ENCODE measurements at places on chromosomes 16 and 17.

DNA sequence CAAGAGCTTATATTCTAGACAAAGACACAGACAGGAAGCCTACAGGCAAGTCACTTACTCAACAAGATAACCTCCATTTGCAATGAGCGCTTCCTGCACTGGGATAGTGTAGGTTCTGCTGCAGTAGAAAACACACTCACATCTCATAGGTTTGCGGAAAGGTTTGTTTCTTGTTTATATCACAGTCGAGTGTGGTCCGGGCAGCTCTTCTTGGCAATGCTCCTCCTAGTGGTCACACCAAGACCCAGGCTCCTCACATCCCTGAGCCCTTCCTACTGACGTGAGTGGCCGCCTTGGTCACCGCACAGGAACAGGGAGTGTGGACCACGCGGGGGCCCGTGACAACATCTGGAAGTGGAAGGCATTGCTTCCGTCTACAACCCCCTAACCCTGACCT is 48.0 kb upstream of the RBFOX3 start:
- no peak for DNase-seq

DNA sequence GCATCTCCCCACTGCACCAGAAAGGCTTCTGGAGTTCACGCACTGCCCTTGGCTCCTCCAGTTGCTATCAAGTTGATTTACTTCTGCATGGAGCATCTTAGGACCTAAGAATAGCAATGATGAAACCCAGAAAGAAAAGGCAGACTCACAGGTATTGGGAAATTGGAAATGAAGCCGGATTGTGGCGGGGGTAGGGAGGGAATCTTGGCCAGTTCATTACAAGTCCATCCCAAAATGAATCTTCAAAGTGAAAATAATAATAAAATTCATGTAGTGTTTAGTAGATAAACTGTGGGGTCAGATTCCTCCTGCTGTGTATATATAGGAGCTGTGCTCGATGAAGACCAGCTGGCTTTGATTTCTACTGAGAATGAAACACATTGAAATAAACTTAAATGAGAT is 33.7 kb downstream of the TEKT3 start:
- no peak for DNase-seq

DNA sequence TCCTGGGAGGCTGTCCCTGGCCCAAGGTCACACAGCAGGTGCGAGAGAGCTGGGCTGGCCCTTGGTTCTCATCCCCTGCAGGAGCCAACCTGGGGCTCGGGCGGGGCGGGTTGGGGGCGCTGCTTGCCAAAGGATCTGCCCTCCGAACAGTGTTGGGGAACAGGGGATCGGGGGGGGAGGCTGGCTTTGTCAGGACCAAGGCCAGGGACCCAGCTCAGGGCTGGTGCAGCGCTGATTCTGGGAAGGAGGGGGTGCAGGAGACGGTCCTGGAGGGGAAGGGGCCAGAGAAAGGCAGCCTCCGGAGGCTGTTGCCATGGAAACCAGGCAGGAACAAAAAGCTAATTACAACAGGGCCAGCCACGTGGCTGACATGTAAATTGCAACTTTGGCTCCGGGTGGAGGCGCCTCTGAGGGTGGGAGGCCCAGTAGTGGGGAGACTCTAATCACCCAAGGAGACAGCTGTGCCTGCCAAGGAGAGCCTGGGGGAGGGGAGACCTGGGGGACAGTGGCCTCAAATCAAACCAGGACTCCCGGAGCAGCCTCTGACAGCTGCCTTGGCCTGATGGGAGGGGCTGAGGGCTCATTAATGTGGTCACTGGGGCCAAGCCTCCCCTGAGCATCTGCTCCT is 1.3 kb downstream of the TUBB3 start:
- DNase-seq, result no peak

GRCh38 chr17:56678249-56679114 is 85.0 kb downstream of the NOG start:
- no peak for DNase-seq

DNA sequence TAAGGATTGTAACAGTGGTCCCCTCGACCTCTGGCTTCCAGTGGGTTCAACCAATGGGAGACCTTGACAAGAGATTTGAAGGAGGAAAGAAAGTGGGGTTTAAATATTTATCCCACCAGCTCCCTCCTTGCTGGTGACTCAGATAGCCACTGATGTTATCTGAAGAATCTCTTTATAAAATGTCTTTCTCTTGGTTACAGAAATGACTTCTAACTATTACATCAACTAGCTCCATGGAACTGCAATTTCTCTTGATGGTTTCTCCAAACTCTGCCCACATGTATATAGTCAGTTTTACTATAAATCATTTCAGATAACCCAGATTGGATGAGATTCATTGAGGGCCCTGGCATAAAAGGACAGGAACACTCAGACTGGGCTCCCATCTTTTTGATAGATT is 920.2 kb upstream of the SOX9 start:
- no peak for DNase-seq

- no peak for DNase-seq
These were observed 44.2 kb downstream of the N4BP1 start for GRCh38 chr16:48565752-48566151.

DNA sequence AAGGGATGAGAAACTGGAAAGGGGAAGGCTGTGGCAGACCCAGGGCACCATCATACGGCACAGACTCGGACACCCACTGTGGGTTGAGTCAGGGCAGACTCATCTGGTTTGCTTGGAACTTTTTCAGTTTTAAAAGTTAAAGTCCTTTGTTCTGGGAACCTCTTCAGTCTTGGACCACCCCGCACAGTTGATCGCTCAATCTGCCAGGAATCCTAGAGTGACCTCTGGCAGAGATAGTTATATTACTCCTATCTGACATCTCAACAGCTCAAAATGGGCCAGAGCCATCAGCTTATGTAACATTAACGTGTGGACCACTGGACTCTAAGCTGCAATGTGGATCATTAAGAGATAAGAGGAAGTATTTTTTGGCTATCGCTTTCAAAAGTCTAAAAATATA is 164.3 kb downstream of the ABCA8 start:
- no peak for DNase-seq

DNA sequence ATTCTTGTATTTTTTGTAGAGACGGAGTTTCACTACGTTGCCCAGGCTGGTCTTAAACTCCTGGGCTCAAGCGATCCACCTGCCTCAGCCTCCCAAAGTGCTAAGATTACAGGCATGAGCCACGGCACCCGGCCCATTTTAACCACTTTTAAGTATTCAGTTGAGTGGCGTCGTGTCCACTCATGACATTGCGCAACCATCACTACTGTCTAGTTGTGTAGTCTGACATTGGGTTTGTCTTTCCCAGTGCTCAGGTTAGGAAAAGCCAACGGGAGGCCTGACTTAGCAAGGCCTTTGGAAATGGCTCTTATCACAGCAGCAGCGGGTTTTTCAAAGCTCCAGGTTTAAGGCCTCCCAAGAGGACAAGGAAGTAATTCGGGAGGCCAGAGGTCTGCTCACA is 58.7 kb downstream of the LITAF start:
- no peak for DNase-seq

DNA sequence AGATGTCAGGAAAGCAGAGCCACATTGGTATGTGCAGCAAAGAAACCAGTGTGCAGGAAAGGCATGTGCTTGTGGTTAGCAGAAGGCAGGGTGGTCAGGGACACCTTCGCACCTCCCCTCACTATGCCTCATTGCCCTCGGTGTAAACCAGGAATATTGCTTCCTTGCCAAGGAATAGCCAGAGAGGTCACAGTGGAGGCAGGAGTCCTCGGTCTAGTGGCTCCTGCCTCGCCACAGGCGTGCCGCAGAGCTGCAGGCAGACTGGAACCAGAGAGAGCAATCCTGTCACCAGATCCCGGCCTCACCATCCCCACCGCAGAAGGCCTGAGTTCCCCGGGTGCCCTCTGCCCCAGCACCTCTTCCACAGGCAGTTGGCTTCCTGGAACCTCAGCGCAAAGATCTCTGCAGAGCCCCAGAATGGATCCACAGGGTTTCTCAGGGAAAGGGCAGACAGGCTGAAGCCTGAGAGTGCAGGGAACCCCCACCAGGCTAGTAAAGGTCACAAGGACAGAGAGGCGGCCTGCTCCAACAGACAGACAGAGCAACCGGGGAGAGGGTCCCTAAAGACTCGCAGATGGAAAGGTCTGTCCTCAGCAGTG is 21.6 kb downstream of the CCDC182 start:
- no peak for DNase-seq

DNA sequence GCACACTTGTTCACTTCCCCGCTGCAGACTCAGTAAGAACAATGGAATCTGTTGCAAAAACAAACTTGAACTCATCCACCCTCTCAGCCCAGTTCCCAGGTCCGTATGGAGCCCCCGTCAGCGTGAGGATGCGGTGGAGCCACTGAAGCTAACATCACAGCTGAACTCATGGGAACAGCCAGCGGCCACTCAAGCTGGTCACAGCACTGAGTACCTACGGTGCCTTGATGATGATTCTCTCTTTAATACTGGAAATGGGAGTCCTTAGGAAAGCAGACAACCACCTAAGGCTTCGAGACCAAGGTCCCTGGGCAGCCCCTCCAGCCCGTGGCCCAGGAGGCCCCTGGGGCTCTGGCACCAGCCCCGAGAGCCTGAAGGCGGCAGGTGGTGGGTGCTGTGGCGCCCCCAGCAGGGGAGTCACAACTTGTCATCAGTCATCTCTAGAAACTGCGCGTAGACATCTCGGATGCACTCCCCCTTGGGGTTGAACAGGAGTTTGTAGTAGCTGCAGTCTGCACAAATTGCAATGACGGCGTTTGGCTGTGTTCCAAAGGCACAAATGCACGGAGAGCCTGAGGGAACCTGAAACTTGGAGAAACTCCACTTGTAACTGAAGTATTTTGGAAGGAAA is 31.0 kb upstream of the RHOT1 start:
- DNase-seq, result no peak

- DNase-seq, result no peak
These were observed 192.3 kb upstream of the FOXF1 start for GRCh38 chr16:86317813-86318650.

DNA sequence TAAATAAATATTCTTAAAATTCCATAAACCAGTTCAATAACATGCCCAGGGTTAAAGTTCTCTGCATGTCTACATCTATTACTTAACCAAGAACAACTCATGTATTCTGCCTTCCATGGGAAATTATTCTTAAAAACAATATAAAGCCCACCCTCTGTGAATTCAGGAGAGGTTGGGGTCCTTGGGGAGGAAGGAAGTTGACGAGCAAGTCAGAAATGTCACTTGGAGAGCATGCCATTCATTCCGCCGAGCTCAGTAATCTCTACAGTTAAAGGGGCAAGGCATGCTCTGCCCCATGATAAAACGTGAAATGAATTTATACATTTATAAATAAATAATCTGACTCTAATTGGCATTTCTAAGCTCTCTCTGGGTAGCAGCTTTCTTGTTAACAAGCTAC is 405.1 kb downstream of the TOX3 start:
- DNase-seq, result no peak

- DNase-seq, result no peak
These were observed 9.2 kb upstream of the PRR29 start for GRCh38 chr17:63988741-63989621.

DNA sequence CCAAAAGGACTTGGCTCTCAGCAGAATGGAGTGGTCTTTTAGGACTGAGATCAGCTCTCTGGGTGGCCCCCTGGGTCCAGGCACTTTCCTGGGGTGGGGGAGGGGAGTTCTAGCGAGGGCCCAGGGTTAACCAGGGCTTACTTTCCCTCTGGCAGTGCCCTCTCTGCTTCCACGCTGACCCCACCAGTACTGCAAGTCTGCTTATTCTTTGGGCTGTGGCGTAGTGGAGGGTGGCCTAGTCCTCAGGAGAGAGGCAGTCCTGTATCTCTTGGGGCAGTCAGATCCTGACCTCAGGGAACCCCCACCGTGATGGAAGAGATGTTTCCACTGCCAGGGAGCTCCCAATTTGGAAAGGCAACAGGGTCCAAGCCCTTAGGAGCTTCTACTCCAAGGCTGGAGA is 79.4 kb downstream of the CCDC182 start:
- DNase-seq, result no peak

DNA sequence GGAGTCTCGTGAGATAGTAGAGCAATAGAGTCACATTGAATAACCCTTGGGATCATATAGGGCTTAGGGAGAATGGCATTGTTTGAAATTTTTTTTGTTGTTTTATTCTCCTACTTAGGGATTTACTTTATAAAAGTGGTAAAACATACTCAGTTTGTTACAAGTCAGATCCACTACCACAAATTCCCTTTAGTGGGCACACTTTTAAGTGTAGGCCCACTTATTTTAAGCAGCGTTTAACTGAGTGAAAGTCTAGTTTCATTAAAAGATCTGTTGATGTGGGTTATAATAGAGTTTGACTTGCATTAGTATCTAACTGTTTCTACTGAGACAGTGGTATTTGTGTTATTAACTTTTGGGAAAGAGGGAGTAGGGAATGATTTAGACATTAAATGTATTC is 49.3 kb downstream of the USP10 start:
- no peak for DNase-seq

DNA sequence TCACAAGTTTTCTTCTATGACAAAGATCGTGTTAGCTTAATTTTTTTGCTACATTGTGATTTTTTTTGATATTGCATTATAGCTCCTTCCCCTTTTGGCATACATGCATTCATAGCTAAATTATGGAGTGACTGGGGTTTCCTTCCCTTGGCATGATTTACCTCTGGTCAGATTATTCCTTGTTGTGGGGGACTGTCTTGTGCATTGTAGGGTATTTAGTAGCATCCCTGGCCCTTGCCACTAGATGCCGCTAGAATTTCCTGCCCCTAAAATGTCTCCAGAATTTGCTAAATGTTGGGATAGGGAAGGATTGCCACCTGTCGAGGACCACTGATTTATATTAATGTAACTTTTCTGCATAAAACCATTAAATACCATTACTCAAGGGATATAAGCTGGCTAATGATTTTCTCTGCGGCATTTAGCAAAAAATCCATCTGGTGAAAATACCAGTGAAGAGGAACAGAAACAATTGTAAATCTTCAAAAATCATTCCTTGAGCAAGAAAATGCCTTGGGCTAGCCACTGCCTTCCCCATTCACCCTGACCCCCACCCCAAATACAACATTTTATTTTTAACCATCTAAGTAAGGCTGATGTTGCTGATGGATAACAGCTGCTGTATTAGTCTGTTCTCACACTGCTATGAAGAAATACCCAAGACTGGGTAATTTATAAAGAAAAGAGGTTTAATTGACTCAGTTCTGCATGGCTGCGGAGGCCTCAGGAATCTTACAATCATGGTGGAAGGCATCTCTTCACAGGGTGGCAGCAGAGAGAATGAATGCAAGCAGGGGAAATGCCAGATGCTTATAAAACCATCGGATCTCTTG is 195.2 kb downstream of the MAP2K6 start:
- peak; percentile 3 for DNase-seq

DNA sequence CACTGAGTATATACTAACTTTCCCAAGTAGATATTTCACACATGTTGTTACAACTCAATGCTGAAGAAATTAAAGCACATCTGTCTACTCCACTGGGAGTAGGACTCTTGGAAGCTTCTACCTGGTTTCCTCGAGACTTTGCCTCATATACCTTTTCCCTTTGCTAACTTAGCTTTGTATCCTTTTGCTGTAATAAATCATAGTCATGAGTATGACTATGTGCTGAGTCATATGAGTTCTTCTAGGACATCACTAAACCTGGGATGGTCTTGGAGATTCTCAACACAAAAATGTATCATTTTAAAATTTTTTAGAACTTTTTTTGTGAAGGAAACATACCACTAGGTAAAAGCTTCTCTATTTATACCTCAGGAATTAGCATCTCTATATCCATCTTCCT is 39.8 kb downstream of the ABCA5 start:
- no peak for DNase-seq

Data from NCI-H2107 (cell line).